Globus pallidus (tissue), 1 donor: ENCODE measurements at places on chromosomes 3 and 15.

GRCh38 chr3:183044547-183045229 is 54.6 kb downstream of the MCCC1 start:
- no peak for DNase-seq

- DNase-seq, result no peak
Measured at GRCh38 chr3:108171106-108171505, 51.1 kb downstream of the IFT57 start.

DNA sequence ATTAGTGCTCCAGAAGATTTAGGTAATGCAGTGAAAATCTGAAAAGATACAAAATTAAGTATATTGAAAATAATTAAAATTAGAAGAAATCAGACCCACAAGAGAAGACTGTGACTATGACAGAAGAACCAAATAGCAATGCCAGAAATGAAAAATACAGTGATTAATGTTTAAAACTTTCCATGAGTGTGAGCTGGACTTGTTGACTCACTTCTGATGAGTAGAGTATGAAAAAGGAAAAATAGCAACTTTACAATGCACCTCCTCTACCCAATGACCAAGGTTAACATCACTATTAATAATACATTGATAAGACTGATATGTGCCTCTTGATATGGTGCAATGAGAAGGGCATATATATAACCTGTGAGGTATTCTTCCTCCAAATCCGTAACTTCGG is 39.3 kb upstream of the SLC22A13 start:
- DNase-seq, result no peak

DNA sequence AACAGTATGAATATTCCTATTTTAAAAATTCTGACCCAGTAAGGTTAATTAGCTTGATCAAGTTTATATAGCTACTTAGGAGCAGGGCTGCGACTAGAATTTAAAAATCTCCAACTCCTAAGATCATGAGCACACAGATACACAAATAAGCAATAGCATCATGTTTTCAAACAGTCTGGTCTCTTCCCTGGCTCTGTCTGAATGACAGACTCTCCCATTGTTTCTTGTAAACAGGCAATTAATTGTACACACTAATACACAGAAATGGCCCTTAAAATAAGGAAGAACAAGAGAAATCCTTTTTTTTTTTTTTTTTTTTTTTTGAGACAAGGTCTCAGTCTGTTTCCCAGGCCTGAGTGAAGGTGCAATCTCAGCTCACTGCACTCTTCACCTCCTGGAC is 1064.4 kb upstream of the CFAP20DC start:
- peak; percentile 76 for DNase-seq

GRCh38 chr15:90801803-90802202 is 66.6 kb upstream of the FURIN start:
- no peak for DNase-seq

GRCh38 chr3:22496641-22497040 is 706.5 kb upstream of the UBE2E2 start:
- DNase-seq, result no peak

DNA sequence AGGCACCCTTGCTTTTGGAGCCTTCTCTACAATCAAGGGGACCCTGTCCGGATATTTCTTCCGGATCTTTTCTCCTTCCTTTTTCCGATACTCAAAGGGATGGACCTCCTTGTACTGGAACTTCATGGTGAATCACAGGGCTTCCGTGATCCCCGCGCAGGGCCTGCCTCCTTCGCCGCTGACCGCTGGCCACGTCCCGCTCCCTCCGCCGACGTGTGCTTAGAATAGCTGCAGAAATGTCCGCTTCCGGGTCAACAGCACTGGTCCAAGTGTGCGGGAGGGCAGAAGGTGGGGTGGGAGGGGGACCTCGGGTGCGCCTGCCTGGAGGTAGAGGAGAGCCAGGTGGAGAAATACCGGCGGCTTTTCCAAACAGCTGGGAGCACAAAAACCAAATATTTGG is 3.0 kb upstream of the ZNF774 start:
- no peak for DNase-seq

DNA sequence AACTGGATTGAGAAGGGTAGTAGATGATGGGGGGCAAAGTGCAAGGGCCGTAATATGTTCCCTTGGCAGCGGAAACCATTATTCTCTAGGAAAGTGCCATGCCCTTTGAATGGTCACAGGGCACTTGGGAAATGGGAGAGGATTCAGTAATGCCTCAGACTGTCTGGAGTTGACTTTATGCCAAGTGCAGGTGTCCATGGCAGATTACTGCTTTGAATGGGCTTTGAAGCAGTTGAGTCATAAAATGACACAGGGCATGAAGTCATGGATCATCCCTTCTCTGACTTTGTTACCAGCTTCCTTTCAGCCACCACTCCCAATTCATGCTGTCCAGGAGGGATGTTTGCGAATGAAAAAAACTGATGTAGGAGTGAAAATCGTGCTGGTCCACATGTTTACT is 20.1 kb downstream of the AADACL2 start:
- no peak for DNase-seq

- DNase-seq, result no peak
Measured at GRCh38 chr15:70006259-70007147, 91.2 kb downstream of the TLE3 start.

DNA sequence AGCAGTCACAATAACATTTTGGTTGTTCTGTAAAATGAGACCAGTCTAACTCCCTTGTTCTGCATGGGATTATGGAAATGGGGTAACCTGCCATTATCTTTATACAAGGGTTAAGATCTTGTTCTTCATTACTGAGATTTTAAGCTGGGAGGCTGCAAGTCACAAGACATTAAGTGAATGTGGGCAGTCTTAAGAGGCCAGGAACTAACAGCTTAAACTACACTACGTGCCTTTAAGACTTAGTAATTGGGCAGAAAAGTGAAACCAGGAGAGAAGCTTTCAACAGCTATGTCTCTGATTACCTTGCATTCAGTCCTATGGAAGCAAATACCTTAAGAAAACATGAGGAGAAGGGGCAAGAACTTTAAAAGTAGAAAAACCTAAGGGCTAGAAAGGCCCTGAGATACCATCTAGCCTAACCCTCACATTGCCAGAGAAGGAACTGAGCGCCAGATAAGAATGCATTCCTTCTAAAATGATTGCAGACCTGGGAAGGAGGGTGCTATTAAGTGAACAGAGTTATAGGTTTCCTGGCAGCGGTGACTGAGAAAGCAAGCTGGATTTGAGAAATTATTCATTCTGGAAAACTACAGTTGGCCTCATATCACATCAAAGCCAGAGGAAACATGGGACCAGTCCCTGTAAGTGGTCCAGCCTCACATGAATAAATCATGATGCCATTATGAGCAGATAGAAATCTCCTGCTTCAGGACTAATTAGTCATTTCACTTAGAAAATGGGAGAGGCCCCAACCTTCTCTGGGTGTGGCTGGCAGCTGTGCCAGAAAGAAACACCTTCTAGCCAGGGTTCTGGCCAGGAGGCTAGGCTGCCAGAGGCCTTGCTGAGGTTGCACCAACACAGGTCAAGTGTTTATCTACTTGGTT is 32.9 kb downstream of the DAPK2 start:
- no peak for DNase-seq

- no peak for DNase-seq
Measured at GRCh38 chr15:101035611-101036010, 116.5 kb downstream of the LRRK1 start.

- no peak for DNase-seq
Measured at GRCh38 chr3:46187876-46188275, 20.2 kb downstream of the CCR1 start.

DNA sequence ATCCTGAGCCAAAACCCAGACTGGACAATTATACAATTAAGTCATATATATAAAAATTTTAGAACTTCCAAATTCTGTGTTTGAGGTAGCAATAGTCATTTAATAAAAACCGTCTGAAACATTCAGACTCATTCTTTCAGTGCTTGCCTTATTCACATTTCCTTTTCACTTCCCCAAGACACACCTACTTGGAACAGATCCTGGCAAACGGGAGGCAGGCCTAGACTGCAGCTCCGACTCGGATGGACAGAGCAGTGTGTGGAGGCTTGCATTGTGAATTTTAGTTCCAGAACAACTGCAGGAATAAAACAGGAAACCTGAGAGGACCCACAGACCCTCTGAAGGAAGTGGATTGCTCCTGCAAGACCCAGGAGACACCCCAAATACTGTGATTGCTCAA is 341.4 kb downstream of the CNTN3 start:
- no peak for DNase-seq

DNA sequence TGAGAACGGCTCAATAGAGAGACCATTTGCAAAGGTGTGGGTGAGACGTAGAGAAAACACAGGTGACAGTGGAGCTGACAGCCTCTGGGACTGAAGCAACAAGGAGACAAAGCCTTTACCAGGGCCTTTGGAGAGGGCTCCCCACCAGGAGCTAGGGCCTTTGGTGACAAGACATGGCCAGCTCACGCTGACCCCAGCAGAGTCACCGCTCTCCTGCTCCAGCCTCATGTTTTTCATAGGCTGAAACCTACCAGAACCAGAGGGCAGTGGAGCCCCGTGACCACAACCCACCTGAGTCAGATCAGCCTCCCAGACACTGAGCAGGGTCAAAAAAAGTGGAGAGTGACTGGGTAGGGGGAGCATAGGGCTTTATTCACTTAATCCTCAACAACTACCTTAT is 214.7 kb downstream of the SHQ1 start:
- DNase-seq, result no peak

GRCh38 chr3:38541806-38542205 is 45.7 kb downstream of the EXOG start:
- DNase-seq, result no peak
